ENCODE measurements at places on chromosomes 7 and 10. TPM values are rescaled to one million over a fixed set of nuclear protein-coding genes. Genes with fewer than 3 reads are reported as not detected.

CTAGE8 gene
- 0.88 TPM for polyA plus RNA-seq

SLC26A5 gene
- polyA plus RNA-seq: not detected

ZNF853 gene
- polyA plus RNA-seq: 0.03 TPM

DGKB gene
- not detected for polyA plus RNA-seq

HABP2 gene
- polyA plus RNA-seq: not detected

HOXA4 gene
- 1.8 TPM for polyA plus RNA-seq

GRID1 gene
- 0.03 TPM for polyA plus RNA-seq

MYOZ1 gene
- polyA plus RNA-seq: not detected

VSTM4 gene
- polyA plus RNA-seq: not detected

RSPH10B2 gene
- polyA plus RNA-seq: 0.01 TPM

PIP gene
- not detected for polyA plus RNA-seq

PAX2 gene
- not detected for polyA plus RNA-seq

UCN3 gene
- not detected for polyA plus RNA-seq

IFIT5 gene
- polyA plus RNA-seq: 14.8 TPM

DPYSL4 gene
- polyA plus RNA-seq: 7.4 TPM

ITGB8 gene
- polyA plus RNA-seq: 10.9 TPM

CNPY1 gene
- polyA plus RNA-seq: not detected

SLC37A3 gene
- 42.5 TPM for polyA plus RNA-seq

Data from keratinocyte (primary cell).